ENCODE measurements at places on chromosomes 13 and 19.

DNA sequence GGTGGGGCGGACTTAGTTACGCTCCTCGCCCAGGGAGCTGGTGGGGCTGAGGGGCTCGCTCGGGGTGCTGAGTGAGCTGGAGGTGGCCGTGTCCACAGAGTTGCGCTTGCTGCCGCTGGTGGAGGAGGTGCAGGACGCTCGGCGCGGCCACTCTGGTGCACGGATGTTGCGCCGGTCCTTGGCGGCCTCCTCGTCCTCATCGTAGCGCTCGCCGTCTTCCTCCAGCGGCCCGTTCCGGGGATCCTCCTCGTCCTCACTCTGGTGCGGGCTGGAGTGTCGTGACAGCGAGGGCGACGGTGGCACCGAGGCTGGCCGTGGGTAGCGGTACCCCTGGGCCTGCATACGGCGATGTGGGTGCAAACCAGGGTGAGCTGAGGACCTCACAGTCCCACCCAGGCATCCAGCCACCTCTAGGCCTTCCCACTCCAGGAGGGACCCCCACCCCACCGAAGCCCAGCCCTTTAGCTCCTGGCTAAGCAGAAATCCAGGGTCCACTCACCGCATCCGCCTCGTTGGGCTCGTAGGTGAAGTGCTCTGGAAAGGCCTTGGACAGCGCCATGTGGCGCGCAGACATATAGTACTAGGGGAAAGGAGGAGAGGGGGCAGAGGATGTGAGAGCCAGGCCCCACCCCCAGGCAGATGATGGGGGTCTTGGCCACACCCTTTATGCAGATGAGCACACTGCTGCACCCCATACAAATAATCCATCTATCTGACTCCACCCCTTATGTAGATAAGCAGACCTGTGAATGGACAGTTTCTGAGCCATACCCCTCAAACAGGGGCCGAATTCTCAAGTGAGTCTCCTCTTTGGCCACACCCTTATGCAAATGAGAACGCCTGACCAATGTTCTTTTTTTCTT is 4.4 kb downstream of the FTL start:
- ATAC-seq, result no peak

- no peak for ATAC-seq
Measured at GRCh38 chr13:96080676-96081075, 9.2 kb upstream of the HS6ST3 start.

DNA sequence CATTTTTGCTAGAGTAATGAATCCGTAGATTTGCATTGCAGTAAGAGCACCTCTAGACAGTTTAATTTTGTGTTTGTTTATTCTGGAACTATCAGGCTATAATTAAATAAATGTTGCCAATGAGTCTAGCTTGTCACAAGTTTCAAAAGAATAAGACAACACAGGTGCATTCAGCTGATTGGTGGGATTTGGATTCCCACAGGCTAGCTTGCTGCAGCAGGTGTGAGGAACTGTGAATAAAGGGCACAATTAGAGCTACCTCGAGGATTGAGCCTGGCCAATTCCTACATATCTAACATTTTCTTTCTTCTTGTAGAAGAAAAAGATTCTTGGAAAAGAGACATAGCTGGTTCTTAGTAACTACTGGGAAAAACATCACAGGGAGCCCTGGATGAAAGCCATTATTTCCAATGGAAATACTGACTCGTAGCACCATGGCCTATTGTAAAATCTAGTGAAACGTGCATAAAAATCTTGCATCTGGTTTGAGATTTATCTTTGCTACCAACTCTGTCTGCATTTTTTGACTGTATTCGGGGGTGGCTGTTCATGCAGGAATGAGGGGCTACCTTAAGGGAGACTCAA is 360.9 kb downstream of the FGF9 start:
- ATAC-seq, result no peak

DNA sequence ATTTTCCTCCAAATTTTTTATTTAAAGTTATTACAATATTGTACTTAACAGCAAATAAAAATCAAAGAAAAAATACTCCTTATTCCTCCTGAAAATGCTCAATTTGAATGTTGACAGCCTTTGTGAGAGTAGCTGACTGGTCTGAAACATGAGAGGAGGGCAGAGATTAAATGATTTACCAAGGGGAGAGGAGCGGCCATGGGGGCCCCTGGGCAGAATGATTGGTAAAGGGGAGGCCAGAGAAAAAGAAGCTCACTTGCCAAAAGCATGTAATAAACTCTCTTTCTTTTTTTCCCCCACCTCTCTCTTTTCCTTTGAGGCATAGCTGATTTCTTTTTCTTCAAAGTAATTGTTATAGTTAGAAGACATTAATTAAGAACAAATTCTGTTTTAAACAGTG is 30.1 kb upstream of the FNDC3A start:
- ATAC-seq, result no peak

- ATAC-seq, result no peak
Measured at GRCh38 chr19:31264041-31264778, 85.0 kb downstream of the TSHZ3 start.

- ATAC-seq, result no peak
Measured at GRCh38 chr13:43346427-43346826, 323.0 kb downstream of the DNAJC15 start.

DNA sequence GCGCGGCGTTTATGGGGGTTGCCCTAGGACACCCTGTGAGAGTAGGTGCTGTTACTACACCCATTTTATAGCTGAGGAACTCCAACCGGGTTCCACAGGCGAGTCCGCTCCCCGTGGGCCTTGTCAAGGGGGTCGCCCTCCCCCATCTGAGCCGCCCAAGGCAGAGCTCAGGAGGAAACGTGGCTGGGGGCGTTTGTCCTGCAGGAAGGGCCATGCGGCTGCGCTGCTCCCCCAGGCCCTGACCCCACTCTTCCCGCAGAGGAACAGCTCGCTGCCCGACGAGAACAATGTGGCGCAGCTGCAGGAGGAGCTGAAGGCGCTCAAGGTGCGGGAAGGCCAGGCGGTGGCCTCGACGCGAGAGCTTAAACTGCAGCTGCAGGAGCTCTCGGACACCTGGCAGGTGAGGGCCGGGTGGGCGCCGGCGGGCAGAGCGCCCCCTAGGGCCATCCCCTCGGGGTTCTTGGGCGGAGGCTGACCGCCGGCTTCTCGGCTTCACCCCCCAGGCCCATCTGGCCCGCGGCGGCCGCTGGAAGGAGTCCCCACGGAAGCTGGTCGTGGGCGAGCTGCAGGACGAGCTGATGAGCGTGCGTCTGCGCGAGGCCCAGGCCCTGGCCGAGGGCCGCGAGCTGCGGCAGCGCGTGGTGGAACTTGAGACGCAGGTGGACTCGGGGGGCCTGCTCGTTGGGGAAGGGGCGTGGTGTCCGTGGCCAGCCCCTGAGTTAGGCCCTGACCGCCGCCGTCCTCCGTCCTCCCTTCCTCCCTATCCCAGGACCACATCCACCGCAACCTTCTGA is 12.4 kb downstream of the PRR36 start:
- peak; percentile 24 for ATAC-seq

DNA sequence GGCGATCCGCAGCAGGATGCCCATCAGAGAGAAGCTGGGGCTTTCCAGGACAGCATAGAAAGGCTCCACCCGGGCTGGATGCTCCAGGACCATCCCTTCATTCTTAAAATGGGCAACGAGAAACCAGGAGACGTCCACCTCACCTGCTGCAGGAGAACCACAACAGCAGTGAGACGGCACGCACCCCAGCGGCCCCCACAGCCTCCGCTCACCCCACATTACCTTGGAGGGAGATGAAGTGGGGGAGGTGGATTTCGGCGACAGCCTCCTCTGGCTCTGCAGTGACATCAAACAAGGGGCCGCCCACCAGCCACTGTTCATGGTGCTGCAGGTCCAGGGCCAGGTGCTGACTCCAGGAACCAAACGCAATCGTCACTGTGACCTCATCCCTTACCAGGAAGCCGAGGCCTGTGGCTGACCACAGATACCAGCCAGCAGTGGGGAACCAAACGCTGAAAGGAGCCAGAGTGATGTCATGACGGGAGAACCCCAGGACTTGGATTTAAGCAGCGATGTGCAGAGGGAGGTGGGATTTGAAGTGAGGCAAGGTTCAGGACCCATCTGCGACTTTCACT is 25.1 kb downstream of the CARD8 start:
- ATAC-seq, result peak; percentile 98

DNA sequence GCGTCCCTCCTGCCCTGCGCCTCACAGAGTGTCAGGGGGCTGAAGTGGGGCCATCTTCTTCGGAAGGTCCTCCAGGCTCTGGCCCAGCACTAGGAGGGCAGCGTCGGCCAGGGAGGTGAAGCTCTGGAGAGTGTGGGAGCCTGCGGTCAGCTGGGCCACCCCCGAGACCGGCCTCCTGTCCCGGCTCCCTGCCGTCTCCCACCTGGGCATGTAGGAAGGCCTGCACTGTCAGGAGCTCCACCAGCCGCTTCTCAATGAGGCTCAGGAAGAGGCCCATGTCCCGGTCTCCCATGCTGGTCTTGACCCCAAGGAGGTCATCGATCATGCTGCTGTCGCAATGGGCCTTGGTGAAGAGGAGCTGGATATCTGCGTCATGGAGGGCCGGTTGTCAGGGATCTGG is 27.4 kb upstream of the EMP3 start:
- no peak for ATAC-seq

DNA sequence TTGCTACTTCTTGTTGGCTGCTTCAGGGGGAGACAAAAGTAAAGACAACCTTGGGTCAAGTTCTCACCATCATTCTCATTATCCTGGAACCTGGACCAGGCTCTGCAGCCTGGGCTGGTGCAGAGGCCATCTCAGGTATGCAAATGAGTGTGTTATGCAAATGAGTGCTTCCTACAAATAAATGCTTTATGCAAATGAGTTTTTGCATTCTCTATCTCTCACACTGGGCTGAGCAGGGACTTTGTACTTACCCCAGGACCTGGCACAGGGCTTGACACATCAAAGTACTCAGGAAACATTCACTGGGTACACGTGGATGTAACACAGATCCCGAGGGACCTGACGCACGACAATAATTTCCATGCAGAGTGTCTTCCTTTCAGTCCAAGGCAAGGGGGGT is 103.0 kb downstream of the DNAJC15 start:
- ATAC-seq, result no peak

DNA sequence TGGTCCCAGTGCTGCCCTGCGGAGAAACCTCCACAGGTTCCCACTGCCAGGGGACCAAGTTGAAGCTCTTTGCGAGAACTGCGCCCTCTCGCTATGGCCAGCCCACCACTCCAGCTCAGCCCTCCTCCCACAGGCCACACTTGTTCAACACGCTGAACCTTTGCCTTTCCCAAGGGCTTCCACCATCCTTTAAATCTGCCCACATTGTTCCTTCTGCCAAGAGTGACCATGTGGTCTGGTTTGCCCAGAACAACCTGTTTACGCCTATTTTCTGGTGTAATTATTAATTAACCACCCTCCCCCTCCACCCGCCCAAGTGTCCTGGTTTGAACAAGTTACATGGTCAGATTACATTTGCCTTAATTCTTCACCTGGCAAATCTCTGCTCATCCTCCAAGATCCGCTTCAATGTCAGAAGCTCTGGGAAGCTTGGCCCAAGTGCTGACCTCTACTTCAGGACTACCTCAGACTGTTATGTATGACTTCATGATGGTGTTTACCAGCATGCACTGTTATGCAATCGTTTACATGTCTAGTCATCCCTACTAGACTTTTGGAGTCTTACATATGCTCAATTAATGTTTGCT is 12.0 kb upstream of the USP12 start:
- ATAC-seq, result no peak

GRCh38 chr19:51489113-51489512 is 10.8 kb downstream of the CEACAM18 start:
- peak; percentile 95 for ATAC-seq

DNA sequence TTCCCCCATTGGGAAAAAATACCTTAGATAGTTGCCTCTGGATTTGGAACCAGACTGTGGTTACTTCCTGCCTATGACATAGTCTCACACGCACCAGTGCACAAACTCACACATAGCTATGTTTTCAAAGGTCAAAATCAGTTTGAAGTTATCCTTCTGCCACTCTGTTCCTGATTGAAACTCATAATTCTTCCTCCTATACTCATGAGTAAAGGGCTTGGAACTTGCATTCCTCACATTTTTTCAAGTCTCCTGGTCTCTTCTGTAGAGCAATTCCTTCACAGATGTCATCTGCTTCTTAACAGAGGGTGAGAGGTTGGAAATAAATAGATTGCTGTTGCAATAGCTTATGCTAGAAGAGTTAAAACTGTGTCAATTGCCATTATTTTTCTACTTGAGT is 18.6 kb upstream of the POSTN start:
- no peak for ATAC-seq

DNA sequence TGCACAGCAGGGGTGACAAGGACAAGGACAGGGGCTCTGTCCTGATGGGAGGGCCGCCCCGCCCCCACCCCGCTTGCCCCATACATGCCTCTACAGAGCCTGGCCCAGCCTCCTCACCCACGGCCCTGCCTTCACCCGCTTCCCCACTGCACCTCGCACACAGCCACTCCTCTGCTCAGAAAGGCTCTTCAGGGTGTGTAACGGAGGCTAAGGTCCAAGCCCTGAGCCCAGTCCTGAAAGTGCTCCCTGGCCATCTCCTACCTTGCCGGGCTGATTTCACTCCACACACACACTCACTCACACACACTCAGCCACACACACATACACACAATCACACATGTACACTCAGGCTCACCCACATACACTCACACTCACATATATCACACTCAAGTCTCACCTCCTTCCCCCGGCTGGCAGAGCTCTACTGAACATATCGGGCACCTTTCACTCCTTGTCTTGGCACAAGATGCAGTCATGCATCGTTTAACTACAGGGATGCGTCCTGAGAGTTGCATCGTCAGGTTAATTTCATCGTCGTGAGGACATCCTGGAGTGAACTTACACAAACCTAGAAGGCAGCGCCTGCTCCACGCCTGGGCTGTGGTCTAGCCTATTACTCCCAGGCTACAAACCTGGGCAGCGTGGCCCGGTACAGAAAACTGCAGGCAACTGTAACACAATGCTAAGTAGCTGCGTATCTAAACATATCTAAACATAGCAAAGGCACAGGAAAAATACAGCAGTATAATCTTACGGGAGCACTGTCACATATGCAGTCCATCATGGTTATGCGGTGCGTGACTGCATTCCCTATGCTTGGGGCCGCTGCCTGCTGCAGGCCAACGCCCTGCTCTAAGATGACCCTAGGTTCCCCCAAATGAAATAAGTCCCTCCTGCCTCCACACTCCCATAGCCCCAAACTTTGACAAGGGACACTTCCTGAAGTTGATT is 13.1 kb downstream of the EPS15L1 start:
- no peak for ATAC-seq

GRCh38 chr13:40273253-40274025 is 393.0 kb downstream of the FOXO1 start:
- no peak for ATAC-seq

- no peak for ATAC-seq
Measured at GRCh38 chr13:24865163-24865953, 101.4 kb downstream of the RNF17 start.

- ATAC-seq, result peak; percentile 72
Measured at GRCh38 chr19:32458500-32459123, 53.0 kb downstream of the DPY19L3 start.

DNA sequence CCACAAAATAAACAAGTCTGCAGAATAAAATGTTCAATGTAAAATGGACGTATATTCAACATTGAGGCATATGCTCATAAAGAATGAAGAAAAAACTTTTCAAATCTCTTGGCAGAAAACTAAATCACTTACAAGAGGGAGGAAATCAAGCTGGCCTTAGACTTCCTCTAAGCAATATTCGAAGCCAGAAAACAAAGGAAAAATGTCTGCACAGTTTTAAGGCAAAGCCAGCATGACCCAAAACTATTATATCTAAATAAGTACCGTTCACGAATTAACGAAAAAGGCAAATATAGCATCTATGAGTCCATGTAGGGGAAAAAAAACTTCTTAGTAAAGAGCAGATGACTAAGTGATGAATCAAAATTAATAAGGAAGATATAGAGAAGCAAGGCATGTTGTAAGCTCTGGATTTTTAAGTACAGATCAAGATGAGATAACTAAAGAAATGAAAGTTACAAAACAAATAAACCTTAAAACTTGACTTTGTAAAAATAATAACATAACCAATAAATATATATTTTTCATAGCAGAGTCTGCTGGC is 101.3 kb downstream of the KCNRG start:
- no peak for ATAC-seq

Measured in activated T-helper 17 cell treated with anti-CD3 and anti-CD28 coated beads, Interleukin-2, amount 50 U/mL, for 72 hours (primary cell).